ENCODE measurements at places on chromosomes 1 and 21. TPM values are rescaled to one million over a fixed set of nuclear protein-coding genes. Genes with fewer than 3 reads are reported as not detected.

The KIF21B gene
- polyA plus RNA-seq, result 6.8 TPM

The CYP4A11 gene
- 0.28 TPM for polyA plus RNA-seq

The FHAD1 gene
- polyA plus RNA-seq, result 4.5 TPM

The LHX8 gene
- polyA plus RNA-seq, result not detected

The SLC2A5 gene
- polyA plus RNA-seq, result 1.2 TPM

The UBL4B gene
- polyA plus RNA-seq, result not detected

The RHCE gene
- polyA plus RNA-seq, result 4.9 TPM

The NAV1 gene
- 18.3 TPM for polyA plus RNA-seq

The CCSAP gene
- polyA plus RNA-seq, result 10.3 TPM

The PTPRC gene
- 7.0 TPM for polyA plus RNA-seq

The GNG5 gene
- 147 TPM for polyA plus RNA-seq

The TOR1AIP2 gene
- 32.1 TPM for polyA plus RNA-seq

The ZMYM1 gene
- 32.0 TPM for polyA plus RNA-seq

The DENND2C gene
- polyA plus RNA-seq, result 4.6 TPM

Measured in right lung (tissue), 10 donors.